ENCODE measurements at places on chromosomes 16 and 17. TPM values are rescaled to one million over a fixed set of nuclear protein-coding genes. Genes with fewer than 3 reads are reported as not detected.

CMTM2 gene
- not detected for total RNA-seq

C16orf95 gene
- total RNA-seq, result 3.3 TPM

DNAH9 gene
- total RNA-seq, result not detected

RAB34 gene
- total RNA-seq, result 211 TPM

ASB16 gene
- 0.35 TPM for total RNA-seq

NXPH3 gene
- 0.26 TPM for total RNA-seq
